ENCODE measurements at places on chromosomes 12 and 14. TPM values are rescaled to one million over a fixed set of nuclear protein-coding genes. Genes with fewer than 3 reads are reported as not detected.

DNA sequence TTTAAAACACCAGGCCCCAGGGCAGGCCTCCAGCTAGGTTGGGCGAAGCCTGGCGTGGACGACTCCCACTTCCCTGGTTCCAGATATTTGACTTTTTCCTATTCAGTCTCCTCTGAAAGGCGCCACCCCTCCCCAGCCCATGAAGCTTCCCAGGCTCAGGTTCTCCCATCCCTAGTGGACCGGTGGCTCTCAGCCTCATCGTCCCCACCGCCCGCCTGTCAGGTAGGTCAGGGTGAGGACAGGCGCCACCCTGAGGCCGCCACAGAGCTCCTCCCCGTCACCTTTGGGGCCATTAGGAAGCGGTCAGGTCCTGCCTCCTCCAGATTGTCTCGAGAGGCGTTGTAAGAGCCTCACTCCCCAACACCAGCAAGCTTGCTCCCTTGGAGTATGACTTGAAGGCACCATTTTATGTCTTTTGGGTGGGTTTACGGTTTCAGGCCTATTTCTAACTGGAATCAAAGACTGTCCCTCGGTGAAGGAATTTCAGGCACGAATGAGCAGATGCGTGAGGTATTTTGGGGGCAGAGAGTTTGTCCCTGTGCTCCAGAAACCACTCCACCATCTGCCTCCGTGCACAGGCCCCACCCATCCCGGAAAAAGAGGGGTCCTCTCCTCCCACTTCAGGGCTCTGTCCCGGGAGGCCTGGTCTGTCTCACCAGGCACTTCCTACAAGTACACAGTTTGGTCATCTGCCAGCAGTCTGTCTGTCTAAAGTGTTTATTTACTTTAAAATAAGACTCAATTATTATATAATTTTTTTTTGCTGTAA lies 55.6 kb downstream of the TSPAN9 start:
- no peak for DNase-seq

DNA sequence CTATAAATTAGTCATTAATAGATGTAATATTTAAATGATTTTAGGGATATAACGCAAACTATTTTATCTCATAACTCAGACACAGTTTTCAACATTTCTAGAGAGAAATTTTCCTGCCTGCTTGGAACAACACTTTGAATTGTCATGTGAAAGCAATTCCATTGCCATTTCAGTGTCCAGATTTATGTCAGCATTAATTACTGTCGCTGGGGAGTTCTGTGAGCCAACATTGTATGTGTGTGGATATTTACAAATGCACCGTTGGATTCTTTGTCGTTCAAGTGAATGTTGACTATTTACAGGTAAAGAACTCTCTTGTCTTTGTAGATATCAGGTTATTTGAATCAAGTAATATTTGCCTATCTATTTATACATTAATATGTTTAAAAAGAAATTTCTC lies 465.3 kb upstream of the RGS6 start:
- no peak for DNase-seq

Gene GPR65
- 0.27 TPM for total RNA-seq

GRCh38 chr12:106519607-106520021 lies 63.2 kb upstream of the RFX4 start:
- no peak for DNase-seq

DNA sequence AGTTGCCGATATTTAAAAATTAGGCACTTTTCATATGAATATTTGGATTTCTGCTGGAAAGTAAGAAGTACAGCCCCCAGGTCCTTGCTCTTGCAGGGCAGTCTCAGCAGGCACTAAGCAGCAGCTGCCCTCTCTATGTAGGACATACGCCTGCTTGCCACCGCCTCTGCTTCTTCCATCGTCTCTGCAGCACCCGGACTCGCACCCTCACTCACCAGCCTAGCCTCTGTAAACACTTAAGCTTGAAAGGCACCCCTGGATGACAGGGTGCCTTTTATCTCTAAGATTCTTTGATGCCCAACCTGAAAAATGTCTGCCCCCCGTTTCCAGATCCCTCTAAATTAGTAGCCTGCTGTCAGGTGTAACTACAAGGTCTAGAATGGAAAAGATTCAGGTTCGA lies 19.0 kb downstream of the OTUB2 start:
- no peak for DNase-seq

DNA sequence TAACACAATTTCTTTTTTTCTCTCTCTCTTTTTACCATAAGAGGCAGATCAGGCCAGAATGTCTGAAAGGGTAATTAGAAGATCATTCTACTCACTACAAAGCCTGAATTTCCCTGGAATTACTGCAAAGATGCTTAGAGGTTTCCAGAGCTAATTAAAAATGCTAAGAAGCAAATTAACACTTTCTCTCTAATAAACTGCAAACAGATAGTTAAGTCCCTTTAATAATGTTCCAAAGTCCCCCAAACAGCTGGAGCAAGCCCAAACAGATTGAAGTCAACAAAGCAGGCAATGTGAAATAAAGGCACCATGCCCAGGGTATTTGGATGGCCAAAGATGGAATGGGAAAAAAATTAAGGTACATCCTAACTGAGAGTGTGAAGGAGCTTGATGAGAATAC lies 208.8 kb upstream of the LRFN5 start:
- no peak for DNase-seq

Gene RPL36AL
- total RNA-seq = 94.3 TPM

GRCh38 chr12:1795221-1795784 lies 25.1 kb upstream of the LRTM2 start:
- no peak for DNase-seq

Gene IRF2BPL
- total RNA-seq = 31.5 TPM

Gene GZMH
- 0.27 TPM for total RNA-seq

DNA sequence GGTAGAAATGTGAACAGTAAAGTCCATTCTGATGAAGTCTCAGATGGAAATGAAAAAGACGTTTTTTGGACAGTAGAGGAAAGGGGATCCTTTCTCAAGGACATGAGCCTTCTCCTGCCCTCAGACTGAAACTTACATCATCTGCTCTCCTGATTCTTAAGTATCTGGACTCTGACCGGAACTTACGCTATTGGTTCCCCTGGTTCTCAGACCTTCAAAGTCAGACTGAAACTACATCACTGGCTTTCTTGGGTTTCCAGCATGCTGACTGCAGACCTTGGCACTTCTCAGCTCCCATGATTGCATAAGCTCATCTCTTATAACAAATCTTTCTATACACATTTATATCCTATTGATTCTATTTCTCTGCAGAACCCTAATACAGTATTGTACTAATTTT lies 291.0 kb downstream of the SNAPC1 start:
- DNase-seq = no peak

- DNase-seq = no peak
Measured at GRCh38 chr14:40447017-40447416, 1014.8 kb upstream of the FBXO33 start.

- peak; percentile 99 for DNase-seq
Measured at GRCh38 chr14:100192672-100193416, 33.4 kb upstream of the DEGS2 start.

DNA sequence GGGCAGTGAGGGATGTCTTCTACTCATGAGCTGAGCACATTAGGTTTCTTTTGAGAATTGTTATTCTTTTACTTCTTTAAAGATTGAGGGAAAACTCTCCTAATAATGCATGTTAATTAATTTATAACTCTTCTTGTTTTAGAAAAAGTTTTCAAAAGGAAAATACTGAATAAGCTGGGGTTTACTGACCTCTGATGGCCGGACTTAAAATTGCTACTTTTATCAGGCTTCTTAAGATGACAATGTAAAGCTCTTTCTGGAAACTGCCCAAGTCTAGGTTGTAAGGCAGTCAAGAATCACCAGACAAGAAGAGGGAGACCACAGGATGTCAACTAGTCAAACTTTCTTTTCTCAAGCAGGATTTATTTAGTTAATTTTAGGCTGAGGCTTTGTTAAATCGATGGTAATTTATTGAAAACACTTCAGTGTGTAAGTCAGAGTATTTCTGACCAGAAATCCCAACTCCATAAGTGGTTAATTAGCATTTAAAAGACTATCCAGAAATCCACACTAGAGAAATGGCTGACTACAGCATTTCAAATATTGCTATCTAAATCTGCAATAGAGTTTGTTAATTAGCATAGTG lies 82.1 kb downstream of the AVPR1A start:
- peak; percentile 57 for DNase-seq

GRCh38 chr14:83290447-83290846 lies 1756.8 kb upstream of the SEL1L start:
- no peak for DNase-seq

DNA sequence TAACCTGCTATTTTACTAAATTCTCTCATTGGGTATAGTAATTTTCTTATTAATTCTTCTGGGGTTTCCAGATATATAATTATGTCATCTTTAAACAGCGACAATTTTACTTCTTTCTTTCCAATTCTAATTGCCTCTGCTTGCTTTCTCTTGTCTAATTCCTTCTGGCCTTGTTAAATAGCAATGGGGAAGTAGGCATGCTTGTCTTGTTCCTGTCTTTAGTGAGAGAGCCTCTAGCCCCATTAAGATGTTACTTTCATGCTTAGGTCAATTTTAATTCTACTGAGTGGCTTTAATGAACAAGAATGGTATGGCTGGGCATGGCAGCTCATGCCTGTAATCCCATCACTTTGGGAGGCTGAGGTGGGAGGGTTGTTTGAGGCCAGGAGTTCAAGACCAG lies 31.7 kb downstream of the LRTM2 start:
- DNase-seq = no peak

- no peak for DNase-seq
Measured at GRCh38 chr12:13981296-13981962, at the start of gene GRIN2B. TSS of gene GRIN2B (minus strand) at chr12:13981602. CDS start at chr12:13866208, 115,394 bp downstream.

Gene KIF5A
- total RNA-seq = 1.3 TPM

Gene ALG10
- 24.8 TPM for total RNA-seq

Gene PCED1B
- 0.54 TPM for total RNA-seq

Gene ZNF385A
- total RNA-seq = 4.6 TPM

GRCh38 chr14:38721822-38722431 lies 381.1 kb downstream of the SEC23A start:
- no peak for DNase-seq

- no peak for DNase-seq
Measured at GRCh38 chr12:28054583-28054982, 82.0 kb upstream of the PTHLH start.

Gene NKX2-1
- not detected for total RNA-seq

- DNase-seq = no peak
Measured at GRCh38 chr14:103257211-103257962, 76.7 kb upstream of the EIF5 start.

DNA sequence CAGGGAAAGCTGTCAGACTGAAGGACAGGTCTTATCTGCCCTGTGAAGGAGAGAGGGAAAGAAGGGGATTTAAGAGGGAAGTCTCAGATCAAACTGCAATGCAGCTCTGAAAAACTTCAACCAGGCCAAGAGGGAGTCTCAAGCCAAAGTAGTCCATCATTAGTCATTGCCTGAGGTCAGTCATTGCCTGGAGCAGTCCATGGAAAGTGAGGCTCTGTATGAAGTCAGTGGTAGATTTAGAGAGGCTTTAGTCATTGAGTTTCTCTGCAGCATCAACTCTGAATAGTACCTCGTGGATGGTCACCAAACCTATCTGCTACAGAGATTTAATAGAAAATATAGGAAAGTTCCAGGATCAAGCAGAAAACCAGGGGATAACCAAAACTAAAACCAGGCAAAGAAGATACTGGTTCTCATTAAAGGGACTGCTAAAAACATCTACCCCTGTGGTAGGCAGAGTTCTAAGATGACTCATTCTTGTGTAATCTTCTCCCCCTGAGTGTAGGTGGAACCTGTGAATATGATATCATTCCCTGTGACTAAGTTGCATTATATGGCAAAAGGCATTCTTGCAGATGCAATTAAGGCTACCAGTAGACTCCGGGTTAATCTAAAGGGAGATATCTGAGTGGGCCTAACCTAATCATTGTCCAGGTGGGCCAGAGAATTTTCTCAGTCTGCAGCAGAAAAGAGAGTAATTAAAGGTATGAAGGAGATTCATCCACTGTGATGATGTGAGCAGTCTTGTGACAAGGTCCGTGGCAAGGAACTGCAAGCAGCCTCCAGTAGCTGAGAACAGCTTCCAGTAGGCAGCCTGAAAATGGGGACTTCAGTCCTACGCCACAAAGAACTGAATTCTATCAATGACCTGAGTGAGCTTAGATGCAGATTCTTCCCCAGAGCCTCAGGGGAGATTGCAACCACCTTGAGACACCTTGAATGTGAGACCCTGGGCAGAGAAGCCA lies 123.1 kb downstream of the GALC start:
- DNase-seq = no peak

Gene ITGB7
- total RNA-seq = 17.0 TPM

GRCh38 chr14:61196792-61197191 lies 84.3 kb downstream of the TMEM30B start:
- DNase-seq = no peak

Gene DCAF5
- total RNA-seq = 32.3 TPM

Gene FAIM2
- under 0.01 TPM for total RNA-seq

GRCh38 chr14:79375356-79375755 lies 835.9 kb downstream of the DIO2 start:
- DNase-seq = no peak

Gene RAB15
- total RNA-seq = 4.3 TPM

GRCh38 chr14:51521764-51522163 lies 129.9 kb upstream of the FRMD6 start:
- DNase-seq = no peak

DNA sequence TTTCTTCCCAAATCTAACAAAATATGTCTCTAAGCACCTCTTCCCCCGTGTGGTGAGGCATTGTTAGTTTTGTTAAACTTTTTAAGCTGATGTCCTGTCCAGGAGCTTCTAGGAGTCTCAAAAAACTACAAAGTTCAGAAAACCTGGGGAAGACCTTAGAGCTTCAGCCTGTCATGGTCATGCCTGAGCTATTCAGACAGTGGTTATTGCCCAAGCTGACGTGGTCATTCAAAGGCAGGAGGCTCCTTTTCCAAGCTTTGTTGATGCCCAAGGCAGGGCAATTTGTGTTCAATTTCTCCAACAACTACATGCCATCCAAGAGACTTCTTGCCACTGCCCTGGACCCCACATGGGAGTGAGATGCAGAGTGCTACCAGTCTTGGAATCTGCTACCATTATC lies 5.8 kb upstream of the LYZ start:
- no peak for DNase-seq

Gene IFI27
- total RNA-seq = 1.6 TPM

Gene TPPP2
- total RNA-seq = not detected

- DNase-seq = peak; percentile 47
Measured at GRCh38 chr14:66509874-66510273, 1.9 kb downstream of the GPHN start.

- DNase-seq = no peak
Measured at GRCh38 chr14:25042362-25043299, 7.3 kb downstream of the STXBP6 start.

DNA sequence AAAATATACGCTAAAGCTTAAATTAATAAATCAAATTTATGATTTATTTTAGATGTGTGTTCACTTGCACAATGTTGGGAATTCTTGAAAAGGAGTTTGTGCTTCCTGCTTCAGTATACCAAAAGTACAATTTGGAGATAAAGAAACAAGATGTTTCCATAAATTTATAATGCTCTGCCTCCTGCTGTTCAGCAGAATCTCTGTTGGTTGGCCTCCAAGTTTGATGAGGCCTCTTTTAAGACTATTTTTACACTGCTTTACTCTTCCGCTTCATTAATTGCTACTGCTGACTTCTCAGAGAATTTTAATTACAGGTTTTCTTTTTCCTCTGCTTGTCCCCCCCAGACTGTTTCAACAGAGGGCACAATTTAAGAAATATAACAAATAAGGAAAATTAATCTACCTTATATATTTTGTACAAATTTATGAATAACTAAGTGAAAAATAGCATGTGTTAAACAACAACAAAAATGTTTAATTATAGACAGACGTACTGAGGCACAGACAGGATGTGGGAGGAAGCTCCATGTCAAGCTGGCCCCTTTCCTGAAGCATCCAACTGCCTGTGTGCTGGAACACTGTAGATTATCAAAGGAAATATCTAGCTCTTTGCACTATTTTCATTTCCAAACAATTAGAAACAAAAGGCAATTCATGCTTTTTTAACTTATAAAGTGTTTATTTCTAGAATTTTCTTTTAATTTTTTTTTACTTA lies 83.9 kb downstream of the PIK3C2G start:
- peak; percentile 10 for DNase-seq

All from hematopoietic multipotent progenitor cell (in vitro differentiated cells).